ENCODE measurements at places on chromosomes 7 and 10.

DNA sequence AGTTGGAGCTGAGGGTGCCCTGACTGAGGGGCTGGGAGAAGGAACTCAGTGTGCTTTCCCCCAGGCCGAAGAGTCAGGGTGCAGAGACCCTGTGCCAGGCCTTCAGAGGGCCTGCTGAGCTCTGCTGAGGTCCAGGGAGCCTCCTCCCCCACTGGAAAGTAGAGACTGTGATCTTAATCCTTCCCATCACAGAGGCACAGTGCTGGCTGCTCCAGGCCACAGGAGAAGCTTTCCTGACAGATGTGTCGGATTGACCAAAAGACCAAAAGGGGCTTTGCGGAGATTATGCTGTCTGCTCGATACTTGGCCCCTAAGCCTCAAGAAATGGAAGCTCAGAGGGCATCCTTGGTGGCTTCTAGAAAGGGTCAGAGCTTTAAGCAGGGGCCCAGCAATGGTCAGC, 32.9 kb upstream of the BTRC start:
- DNase-seq: no peak

DNA sequence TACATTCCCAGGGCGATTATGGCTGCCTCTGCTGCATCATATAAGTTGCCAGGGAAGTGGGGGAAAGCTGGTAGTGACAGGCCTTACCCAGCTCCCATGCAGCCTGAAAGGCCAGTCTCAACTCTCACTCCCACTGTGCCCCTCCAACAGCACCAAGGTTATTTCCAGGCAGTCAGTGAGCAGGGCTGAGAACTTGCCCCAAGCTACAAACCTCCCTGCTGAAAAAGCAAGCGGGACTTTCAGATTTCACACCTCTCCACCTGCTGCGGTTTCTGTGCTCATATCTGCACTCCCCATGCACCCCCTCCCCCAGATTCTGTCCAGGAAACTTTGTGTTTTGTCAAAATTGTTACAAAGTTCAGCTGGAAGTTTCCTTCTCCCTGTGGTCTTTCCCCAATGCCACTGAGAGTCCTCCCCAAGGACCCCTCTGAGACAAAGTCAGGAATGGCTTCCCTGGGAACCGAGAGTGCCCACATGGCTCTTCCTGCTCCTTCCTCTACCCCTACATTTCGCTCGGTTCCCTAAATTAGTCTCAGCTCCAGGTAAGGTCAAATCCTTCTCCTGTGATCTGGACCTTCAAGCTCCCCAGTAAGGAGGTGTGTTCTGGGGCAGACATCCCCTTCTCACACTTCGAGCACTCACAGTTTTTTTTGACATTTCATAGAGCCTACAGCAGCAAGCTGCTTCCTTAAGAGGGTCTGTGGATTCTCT, 25.3 kb upstream of the WNT2 start:
- DNase-seq: no peak

DNA sequence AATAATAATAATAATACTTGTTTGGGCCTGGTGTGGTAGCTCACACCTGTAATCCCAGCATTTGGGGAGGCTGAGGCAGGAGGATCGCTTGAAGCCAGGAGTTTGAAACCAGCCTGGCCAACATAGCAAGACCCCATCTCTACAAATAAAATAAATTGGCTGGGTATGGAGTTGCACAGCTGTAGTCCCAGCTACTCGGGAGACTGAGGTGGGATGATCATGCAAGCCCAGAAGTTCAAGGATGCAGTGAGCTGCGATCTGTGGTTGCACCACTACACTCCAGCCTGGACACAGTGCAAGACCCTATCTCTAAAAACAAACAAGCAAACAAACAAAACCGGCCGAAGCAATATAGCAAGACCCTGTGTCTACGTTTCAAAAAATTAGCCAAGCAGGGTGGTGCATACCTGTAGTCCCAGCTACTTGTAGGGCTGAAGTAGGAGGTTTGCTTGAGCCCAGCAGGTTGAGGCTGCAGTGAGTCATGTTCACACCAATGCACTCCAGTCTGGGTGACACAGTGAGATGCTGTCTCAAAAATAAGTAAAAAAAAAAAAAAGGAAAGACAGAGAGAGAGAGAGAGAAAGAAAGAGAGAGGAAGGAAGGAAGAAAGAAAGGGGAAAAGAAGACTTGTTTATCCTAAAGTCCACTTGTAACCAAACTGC, 85.6 kb upstream of the KDM7A start:
- DNase-seq: no peak

DNA sequence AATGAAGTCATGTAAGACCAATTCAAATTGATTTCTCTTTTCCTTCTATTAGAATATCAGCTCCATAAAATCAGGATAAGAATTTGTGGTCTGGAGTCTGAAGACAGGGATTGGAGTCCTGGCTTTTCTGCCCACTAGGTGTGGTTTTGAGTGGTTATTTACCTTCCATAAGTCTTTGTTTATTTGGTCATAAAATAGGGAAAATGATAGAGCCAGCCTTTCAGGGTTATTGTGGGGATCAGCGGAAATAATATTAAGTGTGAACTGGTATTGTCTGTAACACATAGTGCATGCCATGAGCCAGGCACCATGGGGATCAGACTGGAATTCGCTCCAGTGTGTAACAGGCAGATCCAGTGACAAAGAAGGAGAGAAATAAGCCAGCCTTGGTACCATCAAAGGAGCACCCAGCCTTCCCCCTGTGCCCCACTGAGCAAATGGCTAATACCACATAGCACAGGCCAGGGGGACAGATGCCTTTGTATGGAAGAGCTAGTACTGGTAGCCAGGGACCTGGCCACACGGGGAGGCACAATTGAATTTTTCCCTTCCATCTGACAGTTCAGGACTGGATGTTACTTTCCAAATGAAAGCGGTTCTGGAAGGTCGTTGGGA, 509.7 kb upstream of the PODXL start:
- no peak for DNase-seq

DNA sequence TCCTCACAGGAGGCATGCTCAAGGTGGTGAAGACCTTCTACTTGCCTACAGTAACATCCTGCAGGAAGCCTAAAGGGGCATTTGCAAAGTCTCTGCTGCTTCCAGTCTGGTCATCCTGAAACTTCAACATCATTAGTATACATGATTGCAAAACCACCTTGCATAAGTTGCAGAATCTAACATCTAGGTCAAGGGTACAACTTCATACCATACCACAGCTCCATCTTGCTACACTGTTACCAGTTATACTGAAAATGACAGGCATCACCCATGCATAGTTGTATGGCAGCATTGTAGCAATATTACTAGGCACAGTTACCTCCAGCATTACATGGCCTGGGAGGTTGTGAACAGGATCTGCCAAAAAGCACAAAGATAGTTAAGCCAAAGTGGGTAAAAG, 13.7 kb upstream of the MACROH2A2 start:
- no peak for DNase-seq

DNA sequence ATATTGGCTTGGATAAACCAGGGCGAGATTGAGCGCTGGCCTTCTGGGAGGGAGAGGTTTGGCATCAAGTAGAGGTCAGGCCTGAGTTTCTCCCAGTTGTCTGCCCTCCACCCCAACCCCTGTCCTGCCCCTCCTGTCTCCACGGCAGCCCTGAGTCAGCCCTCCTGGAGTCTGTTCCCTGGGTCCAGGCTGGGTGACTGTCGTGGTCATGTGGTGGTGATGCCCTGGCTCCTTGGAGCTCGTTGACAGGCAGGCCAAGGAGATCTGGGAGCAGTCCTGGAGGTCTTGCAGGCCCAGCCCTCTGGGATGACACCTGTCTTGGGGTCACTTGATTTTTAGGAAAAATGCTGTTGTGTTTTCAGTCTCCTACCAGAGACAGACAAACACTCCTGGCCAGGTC, 53.6 kb upstream of the PODXL start:
- no peak for DNase-seq

DNA sequence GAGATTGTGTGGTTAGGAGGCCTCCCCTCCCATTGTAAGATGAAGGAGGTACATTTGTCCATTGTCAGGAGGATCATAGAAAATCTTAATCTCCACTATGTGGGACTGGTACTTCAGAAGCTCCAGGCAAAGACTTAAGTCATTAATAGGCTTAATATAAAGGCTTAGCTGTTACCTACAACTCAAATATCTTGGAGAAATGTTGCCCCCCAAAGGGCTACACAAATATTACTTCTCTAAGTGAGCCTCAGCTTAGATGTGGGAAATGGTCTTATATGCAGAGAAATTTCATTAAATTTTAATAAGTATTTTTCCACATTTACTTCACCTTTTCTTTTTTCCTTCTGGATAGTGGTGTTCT, 27.2 kb downstream of the TAS2R41 start:
- DNase-seq: no peak

GRCh38 chr10:4503076-4503475, 322.9 kb upstream of the AKR1E2 start:
- no peak for DNase-seq

GRCh38 chr10:86347856-86348255, 18.7 kb downstream of the GRID1 start:
- DNase-seq: no peak

DNA sequence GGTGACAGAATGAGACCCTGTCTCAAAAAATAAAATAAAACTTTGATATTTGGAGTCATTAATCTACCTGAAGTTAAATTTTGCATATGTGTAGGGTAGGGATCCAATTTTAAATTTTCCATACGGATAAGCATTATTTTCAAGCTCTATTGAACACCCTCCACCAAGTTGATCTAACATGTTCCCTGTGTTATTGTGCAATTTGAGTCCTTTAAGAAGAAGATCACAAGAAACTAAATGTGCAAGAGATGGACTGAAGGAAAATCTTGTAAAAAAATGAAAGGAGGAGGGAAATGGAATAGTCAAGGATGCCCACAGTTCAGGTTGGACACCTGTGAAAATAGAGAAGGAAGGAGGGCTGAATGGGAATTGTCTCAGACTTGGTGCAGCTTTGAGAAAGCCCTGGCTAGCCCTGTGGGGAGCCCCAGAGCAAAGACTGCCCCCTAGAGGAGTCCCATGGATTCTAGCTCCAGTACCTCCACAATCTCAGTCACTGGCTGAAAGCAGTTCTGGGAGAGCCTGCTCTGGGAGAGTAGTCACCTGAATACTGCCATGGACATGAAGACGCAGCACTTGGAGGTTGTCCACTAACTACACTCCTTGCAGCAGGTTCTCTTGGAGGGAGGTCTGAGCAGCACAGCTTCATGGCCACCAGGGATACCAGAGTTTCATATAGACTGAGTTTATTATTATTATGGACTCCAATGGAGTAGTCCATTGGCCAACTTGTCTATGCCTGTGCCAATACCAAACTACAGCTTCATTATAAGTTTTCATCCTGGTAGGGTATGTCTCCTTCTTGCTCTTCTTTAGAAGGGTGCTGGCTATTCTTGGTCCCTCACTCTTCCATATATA, 5.7 kb upstream of the TIAL1 start:
- DNase-seq: peak; percentile 14

All from T-helper 17 cell (primary cell).